Suprapubic skin (tissue), 4 donors: ENCODE measurements at places on chromosomes 12 and 14.

DNA sequence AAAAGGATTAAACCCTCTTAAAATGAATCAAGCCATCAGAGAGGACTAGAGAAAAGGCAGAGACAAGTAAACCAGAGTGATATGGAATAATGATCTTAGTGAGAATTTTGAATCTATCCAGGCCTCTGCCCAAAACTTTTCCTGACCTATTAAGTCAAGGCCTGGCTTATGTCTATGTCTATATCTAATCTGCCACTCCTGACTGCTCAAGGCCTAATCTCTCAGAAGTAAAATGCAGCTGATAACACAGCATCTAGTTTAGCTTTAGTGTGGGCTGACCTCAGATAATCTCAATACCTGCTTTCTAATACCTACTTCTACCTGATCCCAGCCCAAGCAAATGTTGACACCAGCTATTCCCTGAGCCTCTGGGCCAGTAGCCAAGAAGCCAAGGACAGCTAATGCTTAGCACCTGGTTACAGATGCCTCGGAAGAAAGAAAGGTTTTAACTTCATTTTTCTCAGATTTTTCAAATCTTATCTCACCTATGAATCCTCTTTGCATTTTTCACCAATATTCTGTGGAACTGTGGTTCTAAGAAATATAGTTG lies 1472.5 kb upstream of the SEL1L start:
- no peak overlapping the region for H3K4me3 ChIP-seq
- no peak for DNase-seq
- H3K36me3 ChIP-seq, result no peaks in the 10 kb centered on the region
- H3K27me3 ChIP-seq, result no peaks in the 10 kb centered on the region

- no peak overlapping the region for H3K4me3 ChIP-seq
- H3K4me1 ChIP-seq, result no peaks in the 10 kb centered on the region
- peaks cover 79% of the 10 kb centered on the region for H3K36me3 ChIP-seq
- no peaks in the 10 kb centered on the region for H3K27me3 ChIP-seq
- DNase-seq, result no peak
These were observed 70.0 kb upstream of the VPS33A start for GRCh38 chr12:122336015-122336946.

- H3K4me3 ChIP-seq, result no peak overlapping the region
- no peaks in the 10 kb centered on the region for H3K36me3 ChIP-seq
- no peak overlapping the region for H3K27ac ChIP-seq
- DNase-seq, result no peak
- no peaks in the 10 kb centered on the region for H3K27me3 ChIP-seq
- H3K4me1 ChIP-seq, result no peaks in the 10 kb centered on the region
These were observed 36.3 kb upstream of the STK38L start for GRCh38 chr12:27207615-27208413.

- no peaks in the 10 kb centered on the region for H3K27me3 ChIP-seq
- no peaks in the 10 kb centered on the region for H3K36me3 ChIP-seq
- no peak for DNase-seq
- H3K27ac ChIP-seq, result no peak overlapping the region
- no peak overlapping the region for H3K4me3 ChIP-seq
These were observed 13.0 kb downstream of the KLRD1 start for GRCh38 chr12:10320643-10321042.

GRCh38 chr12:115354007-115354890 lies 670.3 kb upstream of the TBX3 start:
- peaks cover 29% of the 10 kb centered on the region for H3K4me1 ChIP-seq
- H3K4me3 ChIP-seq, result peak overlapping the region; percentile 43
- H3K27ac ChIP-seq, result peak overlapping the region; percentile 87
- peak; percentile 88 for DNase-seq

- H3K27ac ChIP-seq, result no peak overlapping the region
- peaks cover 3% of the 10 kb centered on the region for H3K4me1 ChIP-seq
- H3K4me3 ChIP-seq, result no peak overlapping the region
- no peaks in the 10 kb centered on the region for H3K27me3 ChIP-seq
- no peak for DNase-seq
- peaks cover 7% of the 10 kb centered on the region for H3K36me3 ChIP-seq
These were observed 12.0 kb upstream of the SMIM10L1 start for GRCh38 chr12:11158885-11159444.

- no peak for DNase-seq
- no peaks in the 10 kb centered on the region for H3K36me3 ChIP-seq
- H3K4me3 ChIP-seq, result peak overlapping the region; percentile 52
- H3K27me3 ChIP-seq, result no peaks in the 10 kb centered on the region
- peaks cover 83% of the 10 kb centered on the region for H3K4me1 ChIP-seq
- peak overlapping the region; percentile 92 for H3K27ac ChIP-seq
These were observed 45.3 kb upstream of the ATP23 start for GRCh38 chr12:57896115-57896433.

- H3K27me3 ChIP-seq, result no peaks in the 10 kb centered on the region
- H3K27ac ChIP-seq, result peak overlapping the region; percentile 34
- no peaks in the 10 kb centered on the region for H3K36me3 ChIP-seq
- DNase-seq, result no peak
- peaks cover 23% of the 10 kb centered on the region for H3K4me1 ChIP-seq
- H3K4me3 ChIP-seq, result no peak overlapping the region
These were observed 50.3 kb downstream of the MAP1LC3B2 start for GRCh38 chr12:116609319-116610114.

GRCh38 chr14:99360774-99361595 lies 89.0 kb upstream of the BCL11B start:
- DNase-seq, result peak; percentile 29
- peaks cover 3% of the 10 kb centered on the region for H3K4me1 ChIP-seq
- H3K27me3 ChIP-seq, result no peaks in the 10 kb centered on the region
- H3K36me3 ChIP-seq, result no peaks in the 10 kb centered on the region
- H3K4me3 ChIP-seq, result no peak overlapping the region

GRCh38 chr14:102610968-102611811 lies 18.7 kb downstream of the RCOR1 start:
- H3K27ac ChIP-seq, result no peak overlapping the region
- DNase-seq, result no peak
- H3K4me3 ChIP-seq, result no peak overlapping the region
- no peaks in the 10 kb centered on the region for H3K27me3 ChIP-seq

- H3K27me3 ChIP-seq, result no peaks in the 10 kb centered on the region
- H3K27ac ChIP-seq, result no peak overlapping the region
- DNase-seq, result no peak
- no peaks in the 10 kb centered on the region for H3K36me3 ChIP-seq
- H3K4me3 ChIP-seq, result no peak overlapping the region
These were observed 29.7 kb downstream of the CPNE8 start for GRCh38 chr12:38875586-38876228.

GRCh38 chr12:50057000-50057841 lies at the start of gene ASIC1:
Gene ASIC1, plus strand, starts transcription at chr12:50057596. Its CDS starts 1,171 bp downstream, at chr12:50058767.
- H3K4me3 ChIP-seq, result peak within 1 kb of the TSS; percentile 82
- no peak for DNase-seq
- H3K27ac ChIP-seq, result no peak within 1 kb of the TSS
- no peaks in the 10 kb centered on the region for H3K27me3 ChIP-seq
